ENCODE measurements at places on chromosomes 6 and 20. TPM values are rescaled to one million over a fixed set of nuclear protein-coding genes. Genes with fewer than 3 reads are reported as not detected.

ABHD16B gene
- total RNA-seq: not detected

CLPSL1 gene
- total RNA-seq: not detected

SAMD3 gene
- 2.8 TPM for total RNA-seq

TSBP1 gene
- total RNA-seq: not detected

ISM1 gene
- total RNA-seq: 0.26 TPM

SESN1 gene
- total RNA-seq: 30.6 TPM

HLA-DRB5 gene
- not detected for total RNA-seq

RNASET2 gene
- 18.0 TPM for total RNA-seq

TTLL9 gene
- not detected for total RNA-seq

RIPPLY2 gene
- not detected for total RNA-seq

KCNS1 gene
- total RNA-seq: 0.50 TPM

DDX27 gene
- total RNA-seq: 35.7 TPM

LHFPL5 gene
- total RNA-seq: not detected

FAM162B gene
- 13.1 TPM for total RNA-seq

PLEKHG1 gene
- 5.4 TPM for total RNA-seq

NCOA7 gene
- 49.9 TPM for total RNA-seq

THBS2 gene
- 269 TPM for total RNA-seq

TPD52L1 gene
- total RNA-seq: 41.0 TPM

GJA1 gene
- total RNA-seq: 209 TPM

SMLR1 gene
- not detected for total RNA-seq

GHRH gene
- total RNA-seq: not detected

CCN6 gene
- not detected for total RNA-seq

WFDC12 gene
- not detected for total RNA-seq

NOX3 gene
- not detected for total RNA-seq

BLCAP gene
- total RNA-seq: 31.0 TPM

BAK1 gene
- 13.0 TPM for total RNA-seq

CRISP3 gene
- total RNA-seq: not detected

LRFN2 gene
- not detected for total RNA-seq

HLA-DMB gene
- total RNA-seq: 0.83 TPM

EYA2 gene
- total RNA-seq: 1.7 TPM

GPSM3 gene
- total RNA-seq: 1.3 TPM

C6orf15 gene
- total RNA-seq: not detected

CYP24A1 gene
- not detected for total RNA-seq

ANKS1A gene
- total RNA-seq: 7.8 TPM

HSD17B8 gene
- total RNA-seq: 11.4 TPM

UBE3D gene
- 6.7 TPM for total RNA-seq

CST1 gene
- total RNA-seq: 3.6 TPM

TBXT gene
- not detected for total RNA-seq

TRAPPC3L gene
- total RNA-seq: under 0.01 TPM

CTAGE9 gene
- not detected for total RNA-seq
